SK-N-DZ (cell line): ENCODE measurements at places on chromosomes 12 and 14.
A peak's percentile ranks its signal among the peaks of the same experiment; 100 is the strongest.

GRCh38 chr12:65668981-65669695, 155.1 kb upstream of the HMGA2 start:
- DNase-seq = no peak

DNA sequence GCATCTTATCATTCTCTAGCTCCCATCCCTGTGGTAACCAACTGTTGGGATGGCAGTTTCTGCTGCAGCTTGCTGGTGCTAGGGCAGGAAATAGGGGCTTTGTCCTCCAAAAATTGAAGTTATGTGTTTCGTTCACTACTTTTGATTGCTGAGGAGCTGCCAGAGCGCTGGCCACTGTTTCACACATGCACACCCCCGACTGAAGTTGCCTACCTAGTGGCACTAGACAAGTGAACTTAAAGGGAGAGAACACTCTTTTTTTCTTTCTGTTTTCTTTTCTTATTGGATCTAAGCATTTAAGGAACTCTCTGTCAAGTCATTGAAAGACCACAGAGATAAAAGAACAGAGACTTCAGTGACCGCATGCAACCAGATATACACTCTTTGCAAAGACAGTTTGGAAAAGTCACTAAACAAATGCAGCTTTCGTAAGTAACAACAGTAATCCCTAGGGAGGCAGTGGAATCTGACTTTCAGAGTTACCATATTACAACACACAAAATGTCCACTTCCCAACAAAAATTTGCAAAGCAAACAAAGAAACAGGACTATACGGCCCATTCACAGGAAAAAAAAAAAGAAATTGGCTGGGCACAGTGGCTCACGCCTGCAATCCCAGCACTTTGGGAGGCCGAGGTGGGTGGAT, 12.0 kb downstream of the TFCP2 start:
- DNase-seq = no peak

DNA sequence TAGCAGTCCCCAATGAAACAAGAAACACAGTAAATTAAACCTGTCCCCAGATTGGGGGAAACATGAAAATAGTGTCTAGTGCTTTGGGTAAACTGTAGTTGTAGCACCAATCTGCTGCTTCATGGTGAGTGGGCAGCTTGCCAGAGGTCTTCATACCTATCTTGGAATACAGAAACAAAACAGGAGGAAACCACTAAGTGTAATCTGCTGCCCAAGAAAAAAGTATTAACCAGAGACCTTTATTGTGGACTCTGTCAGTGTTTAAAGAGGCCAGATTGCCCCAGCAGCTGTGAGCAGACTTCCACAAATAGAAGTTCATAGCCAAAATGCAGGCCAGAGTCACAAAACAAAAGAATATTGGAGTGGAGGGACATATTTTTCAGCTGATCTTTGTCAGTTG, 2.3 kb downstream of the ISCU start:
- DNase-seq = no peak

DNA sequence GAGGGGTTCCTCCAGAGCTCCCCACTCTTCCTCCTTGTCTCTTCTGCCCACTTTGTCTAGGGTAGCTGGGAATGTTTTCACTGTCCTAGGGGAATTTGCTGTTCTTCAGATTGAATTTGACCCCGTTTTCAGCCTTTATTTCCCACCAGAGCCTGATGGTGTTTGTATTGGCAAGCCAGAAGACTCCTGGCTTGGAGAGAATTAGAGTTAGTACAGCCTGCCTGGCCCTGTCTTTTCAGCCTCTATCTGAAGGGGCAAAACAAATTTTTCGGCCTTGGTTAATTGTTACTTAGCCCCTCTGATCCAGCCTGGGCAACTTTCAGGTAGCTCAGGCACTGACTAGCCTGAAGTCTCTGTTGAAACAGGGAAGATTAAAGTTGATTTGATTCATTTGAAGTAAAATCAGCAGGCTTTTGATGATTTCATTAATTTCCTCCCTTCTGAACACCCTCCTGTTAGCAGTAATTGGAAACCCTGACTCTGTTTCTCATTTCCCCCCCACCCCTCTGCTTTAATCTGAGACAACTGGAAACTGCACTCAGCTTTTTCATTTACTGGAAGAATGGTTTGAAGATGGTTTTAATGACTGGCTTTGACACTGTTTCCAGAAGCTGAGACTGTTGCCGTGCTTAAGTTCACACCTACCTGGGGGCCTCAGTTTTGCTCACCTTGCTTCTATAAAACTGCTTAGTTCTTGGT, 63.3 kb downstream of the SUSD6 start:
- no peak for DNase-seq

DNA sequence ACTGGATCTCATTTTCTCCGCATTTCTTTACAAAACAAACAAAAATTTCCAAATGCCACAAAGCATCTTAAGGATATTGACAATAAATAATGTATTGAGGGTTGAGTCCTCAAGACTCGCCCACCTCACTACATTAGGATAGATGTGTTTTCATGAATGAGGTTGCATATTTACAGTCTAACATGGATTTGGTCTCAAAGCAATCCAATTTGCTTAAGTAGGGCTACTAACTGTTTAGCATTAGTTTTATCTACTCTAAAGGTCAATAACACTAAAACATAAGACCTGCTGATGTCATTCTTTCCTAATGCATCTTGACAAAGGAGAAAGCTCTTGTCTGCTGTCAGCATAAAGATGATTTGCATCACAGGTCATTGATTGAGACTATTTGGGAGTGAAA, 82.4 kb downstream of the PTPRR start:
- DNase-seq = no peak

DNA sequence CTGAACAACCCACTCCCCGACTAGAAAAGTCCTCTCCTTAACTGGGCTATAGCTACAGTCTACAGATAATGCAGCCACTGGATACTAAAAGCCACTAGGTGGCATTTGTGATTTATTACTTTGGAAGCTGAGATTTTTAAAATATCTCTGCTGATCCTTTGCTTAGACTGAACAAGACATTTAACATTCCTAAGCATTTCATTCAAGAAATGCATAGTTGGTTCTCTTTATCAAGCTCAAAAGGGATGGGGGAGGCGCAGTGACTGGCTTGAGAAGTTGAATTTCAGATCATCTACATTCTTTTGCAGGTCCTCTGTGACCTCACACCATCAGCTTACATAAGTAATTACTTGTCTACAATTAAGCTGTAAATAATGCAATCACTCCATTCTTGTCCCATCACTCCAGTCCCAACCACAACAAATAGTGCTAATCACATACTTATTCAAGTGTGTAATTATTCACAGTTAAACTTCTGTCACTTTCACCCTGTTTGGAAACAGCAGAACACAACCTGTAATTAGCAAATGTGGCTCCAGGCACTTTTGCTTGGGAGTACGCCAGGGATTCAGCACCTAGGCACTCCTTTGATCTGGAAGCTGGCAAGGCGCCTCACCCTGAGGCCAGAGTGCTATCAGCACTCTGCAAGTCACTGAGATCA, 203.6 kb downstream of the NOVA1 start:
- DNase-seq = peak; percentile 5

- no peak for DNase-seq
Observed at GRCh38 chr14:24388474-24389179, 10.2 kb upstream of the NYNRIN start.

- no peak for DNase-seq
Observed at GRCh38 chr14:93712838-93713724, 75.2 kb downstream of the PRIMA1 start.

- no peak for DNase-seq
Observed at GRCh38 chr14:29278301-29279263, 512.0 kb downstream of the FOXG1 start.

DNA sequence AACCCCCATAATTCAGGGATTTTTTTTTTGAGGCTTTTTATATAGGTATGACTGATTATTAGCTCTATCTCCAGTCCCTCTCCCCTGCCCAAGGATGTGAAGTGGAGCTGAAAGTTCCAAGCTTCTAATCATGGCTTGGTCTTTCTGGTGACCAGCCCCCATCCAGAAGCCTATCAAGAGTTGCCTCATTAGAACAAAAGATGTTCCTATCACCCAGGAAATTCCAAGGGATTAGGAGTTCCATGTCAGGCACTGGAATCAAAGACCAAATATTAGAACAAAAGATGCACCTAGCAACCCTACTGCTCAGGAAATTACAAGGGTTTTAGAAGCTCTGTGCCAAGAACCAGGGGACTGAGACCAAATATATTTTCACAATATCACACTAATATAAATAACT, 29.9 kb downstream of the LRP6 start:
- no peak for DNase-seq

GRCh38 chr12:116689521-116689920, 48.3 kb downstream of the SPRING1 start:
- DNase-seq = peak; percentile 60

DNA sequence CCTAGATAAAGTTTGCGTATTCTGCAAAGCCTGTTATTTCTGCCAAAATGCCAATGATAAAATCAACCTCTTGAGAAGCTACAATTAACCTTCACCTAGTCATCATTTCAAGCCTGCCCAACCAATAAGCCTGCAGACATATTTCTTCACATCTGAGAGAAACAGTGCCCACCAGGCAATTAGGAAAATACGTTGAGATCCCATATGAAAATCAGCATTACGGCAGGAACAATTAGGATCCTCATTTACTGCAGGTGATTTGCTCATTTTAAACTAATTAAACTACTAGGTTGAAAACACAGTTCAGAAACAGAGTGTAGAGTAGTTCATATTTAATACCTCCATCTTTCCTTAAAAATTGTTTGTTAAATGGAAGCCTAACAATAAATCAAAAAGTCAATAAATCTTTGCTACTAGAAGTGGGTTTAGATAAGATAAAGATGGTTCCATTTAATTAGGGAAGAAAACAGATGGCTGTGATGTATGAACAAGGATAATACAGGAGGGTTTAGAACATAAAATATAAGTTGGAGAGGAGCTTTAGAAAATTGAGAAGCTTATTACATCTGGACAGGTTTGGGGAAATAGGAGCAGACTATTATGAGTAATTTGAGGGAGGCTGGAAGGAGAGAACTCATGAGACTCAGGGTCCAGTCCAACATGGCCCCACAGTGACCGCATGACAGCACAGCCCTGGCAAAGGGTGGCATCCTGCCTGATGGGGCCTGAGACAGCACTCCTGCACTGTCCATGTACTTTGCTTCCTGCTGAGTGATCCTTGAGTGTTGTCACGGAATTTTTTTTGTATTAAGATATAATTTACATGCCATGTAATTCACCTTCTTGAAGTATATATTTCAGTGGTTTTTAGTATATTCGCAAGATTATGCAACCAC, 26.9 kb upstream of the PYGL start:
- DNase-seq = peak; percentile 68

DNA sequence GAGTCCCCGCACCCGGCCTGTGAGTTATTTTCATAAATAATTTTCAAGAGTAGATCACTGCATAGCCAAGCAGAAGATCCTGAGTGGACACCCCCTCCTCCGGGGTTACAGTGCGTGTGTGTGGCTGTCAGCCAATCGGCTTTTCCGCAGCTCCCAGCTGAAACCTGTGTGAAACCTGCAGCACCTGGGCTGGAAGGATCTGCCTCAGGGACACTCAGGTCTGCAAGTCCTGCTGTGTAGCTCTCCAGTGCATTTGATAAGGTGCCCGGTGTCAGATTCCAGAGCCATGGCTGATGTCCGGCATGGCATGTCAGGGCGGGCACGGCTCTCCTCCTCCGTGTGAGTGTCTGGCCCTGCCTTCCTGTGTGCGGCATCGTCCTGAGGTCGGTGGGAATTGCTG, 124.8 kb downstream of the GLT1D1 start:
- DNase-seq = no peak

DNA sequence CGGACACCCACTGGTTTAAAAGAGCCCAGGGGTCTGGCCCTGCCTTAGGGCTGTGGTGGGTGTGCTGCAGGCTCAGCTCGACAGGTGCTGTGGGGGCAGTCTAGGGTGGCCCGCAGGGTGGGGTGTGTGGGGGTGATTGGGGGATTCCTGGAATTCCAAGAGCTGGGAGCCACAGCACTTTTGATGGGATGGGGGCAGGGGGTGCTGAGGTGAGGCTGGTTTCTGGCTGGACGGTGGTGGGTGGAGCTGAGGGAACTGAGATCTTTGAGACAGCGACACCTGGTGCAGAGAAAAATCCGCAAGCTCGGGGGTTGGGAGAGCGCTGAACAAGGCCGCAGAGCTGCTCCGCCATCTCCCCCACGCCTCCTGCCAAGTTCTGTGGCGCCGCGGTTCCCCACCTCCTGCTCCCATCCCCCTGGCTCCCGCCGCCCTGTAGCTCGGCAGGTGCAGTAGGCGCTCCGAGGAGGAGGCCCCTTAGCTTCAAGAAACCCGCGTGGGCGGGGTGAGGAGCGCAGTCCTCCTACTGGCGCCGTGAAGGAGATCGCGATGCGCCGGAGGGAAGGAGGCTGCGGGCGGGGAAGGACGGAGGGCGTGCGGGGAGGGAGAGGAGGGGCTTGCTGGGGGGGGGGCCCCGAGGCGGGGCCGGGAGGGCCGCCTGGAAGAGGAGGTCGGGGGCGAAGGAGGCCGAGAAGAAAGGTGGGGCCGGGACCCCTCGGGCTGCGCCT, 1.3 kb upstream of the TEDC1 start:
- DNase-seq = peak; percentile 77

DNA sequence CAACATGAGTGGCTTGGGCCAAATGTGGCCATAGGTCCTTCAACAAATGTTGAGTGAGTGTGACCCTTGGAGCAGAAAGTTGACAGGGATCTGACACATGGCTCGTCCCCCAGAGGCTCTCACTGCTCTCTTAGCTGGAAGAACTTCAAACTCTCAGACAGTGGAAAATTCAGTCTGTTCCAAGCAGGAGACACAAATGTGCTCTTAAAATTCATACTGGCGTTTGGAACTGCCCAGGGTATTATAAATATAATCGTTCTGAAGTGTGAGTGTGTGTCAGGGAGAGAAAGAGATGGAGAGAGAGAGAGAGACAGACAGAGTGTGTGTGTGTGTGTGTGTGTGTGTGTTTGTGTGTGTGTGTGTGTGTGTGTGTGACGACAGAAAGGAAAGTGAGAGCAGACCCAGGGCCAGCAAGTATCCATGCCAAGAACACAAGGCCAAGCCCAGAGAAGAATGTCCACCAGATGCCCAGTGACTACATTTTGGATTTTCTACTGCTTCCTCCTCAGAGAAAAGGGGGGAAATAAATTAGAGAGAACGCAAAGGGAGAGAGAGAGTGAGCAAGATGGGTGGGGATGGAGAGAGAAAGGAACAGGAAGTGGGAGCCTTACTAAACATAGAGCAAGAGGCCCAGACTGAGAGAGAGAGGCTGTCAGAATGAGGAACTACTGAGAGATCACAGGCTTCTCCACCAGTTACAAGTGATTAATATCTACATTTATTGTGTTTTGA, 193.6 kb upstream of the NUDT4 start:
- no peak for DNase-seq

- DNase-seq = no peak
Observed at GRCh38 chr12:13716119-13716518, 265.3 kb downstream of the GRIN2B start.

- DNase-seq = no peak
Observed at GRCh38 chr12:124849382-124849781, 14.3 kb downstream of the SCARB1 start.

- DNase-seq = no peak
Observed at GRCh38 chr12:105329926-105330282, 587 bp upstream of the C12orf75 start.
